ENCODE measurements at places on chromosomes 16 and 17.

DNA sequence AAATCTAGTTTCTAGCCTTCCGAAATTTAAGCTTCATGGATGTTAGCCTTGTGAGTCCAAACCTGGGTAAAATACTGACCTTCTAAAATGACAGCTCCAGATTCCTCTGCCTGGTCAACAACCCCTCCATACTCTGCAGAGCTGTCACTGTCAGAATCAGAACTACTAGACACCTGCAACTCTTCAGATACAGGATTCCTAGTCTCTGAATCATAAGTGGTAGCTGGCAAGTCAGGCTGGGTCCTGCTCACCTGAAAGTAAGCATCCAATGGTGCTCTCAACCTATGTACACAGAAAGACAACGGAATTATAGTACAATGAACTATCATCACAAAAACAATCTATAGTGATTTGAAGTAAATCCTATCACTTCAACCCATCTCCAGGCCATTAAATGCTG lies 14.8 kb downstream of the RFWD3 start:
- no peak for DNase-seq

DNA sequence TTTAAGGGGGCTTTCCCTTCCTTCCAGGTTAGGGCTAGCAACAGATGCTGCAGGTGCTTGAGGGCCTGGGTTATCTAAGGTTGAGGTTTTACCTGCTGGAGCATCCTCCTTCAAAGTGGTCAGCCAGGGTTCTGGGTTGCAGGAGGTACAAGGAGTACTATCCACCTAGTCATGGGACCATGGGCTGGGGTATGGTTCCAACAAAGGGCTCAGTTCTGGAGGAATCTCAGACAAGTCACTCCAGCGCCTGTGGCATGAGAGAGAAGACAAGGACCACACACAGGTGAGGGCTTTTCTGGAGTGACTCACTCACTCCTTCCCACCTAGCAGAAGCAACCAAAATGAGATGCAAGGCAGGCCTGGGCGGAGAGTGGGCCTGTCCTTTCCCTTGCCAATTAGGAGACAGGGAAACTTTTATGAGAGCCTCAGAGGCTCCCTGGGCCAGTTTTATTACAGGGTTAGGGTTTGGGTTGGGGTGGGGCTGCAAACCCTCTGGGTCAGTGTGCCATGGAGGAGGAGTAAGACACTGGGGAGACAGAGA lies 2.2 kb downstream of the MYO19 start:
- DNase-seq = no peak

- DNase-seq = peak; percentile 93
Measured at GRCh38 chr17:8855477-8856204, 11.8 kb downstream of the PIK3R6 start.

DNA sequence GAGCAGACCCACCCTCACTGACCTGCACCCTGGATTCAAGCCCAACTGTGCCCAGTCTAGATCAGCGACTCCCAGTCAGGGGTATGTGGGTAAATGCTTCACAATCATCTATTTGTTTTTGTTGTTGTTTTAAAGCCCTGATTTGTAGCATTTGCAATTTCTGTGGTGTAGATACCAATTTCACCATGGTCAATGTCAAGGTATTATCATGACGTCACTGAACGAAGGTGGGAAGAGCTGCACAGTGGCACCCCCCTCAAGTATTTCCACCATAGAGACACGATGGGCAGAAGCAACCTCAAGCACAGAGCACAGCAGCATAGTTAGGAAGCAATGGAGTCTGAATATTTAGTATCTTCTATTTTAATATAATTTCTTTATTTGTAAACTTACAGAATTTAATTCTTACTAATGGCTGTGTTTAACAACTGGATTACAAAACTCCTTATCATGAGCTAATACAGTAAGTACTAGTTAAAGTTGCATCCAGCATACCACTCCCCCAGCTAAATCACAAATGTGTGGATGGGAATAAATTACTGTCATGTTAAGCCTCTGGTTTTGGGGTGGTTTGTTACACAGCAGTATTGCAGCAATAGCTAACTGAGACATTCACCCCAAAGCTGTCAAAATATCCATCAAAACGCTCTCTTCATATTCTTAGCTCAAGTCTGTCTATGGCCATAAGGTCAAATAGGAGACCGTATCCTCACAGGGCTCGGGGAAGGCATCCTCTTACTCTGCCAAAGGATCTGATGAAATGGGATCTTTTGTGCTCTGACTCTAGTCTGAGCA lies 25.5 kb downstream of the ORC6 start:
- no peak for DNase-seq

GRCh38 chr16:692356-693108 lies 2.3 kb upstream of the WDR24 start:
- no peak for DNase-seq

DNA sequence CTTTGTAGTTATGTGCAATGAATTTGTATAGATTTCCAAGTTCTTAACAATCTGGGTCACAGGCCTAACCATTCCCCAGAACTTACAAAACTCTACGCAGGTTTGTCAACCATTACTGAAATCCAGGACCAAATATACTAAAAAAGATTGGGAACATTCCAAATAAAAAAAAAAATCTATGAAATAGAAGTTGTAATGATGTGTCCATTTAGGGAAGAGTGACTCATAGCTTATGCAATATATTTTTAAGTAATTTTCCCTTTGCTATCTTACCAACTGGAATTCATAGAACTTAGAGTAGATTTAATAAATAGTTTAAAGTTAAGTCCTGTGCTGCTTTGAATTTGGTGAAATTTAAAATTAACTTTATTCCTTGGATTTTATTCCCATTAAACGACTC lies 393.2 kb downstream of the PMP22 start:
- no peak for DNase-seq

DNA sequence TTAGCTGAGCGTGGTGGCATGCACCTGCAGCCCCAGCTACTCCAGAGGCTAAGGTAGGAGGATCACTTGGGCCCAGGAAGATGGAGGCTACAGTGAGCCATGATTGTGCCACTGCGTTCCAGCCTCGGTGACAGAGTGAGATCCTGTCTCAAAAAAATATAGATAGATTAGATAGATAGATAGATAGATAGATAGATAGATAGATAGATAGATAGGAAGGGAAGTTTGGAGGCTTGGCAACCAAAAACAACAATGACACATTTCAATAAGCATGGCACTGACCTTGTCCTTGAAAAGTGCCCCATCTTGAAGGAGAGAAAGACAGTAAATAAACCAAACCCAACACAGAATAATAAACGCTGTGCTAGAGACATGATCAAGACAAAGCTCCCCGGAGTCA lies 57.6 kb upstream of the FA2H start:
- no peak for DNase-seq

DNA sequence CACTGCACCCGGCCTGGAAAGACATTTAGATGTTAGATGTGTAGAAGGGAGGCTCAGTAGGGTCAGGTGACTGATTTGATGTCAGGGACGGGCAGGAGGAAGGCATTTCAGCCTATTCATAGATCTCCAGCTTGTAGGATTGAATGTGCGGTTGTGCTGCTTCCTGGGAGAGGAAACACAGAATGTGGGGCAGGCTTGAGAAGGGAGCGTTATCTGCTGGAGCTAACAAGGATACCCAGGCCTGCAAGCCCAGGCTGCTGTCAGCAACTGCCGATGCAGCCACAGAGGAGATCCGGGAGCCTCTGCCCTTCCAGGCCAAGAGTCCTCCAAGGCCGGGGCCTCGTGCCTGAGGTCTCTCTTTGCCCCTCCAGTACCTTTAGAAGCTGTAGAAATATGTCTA lies 205.6 kb downstream of the SPECC1 start:
- DNase-seq = no peak

GRCh38 chr16:12675852-12676251 lies 127.8 kb downstream of the CPPED1 start:
- no peak for DNase-seq

GRCh38 chr17:82424001-82424862 lies 5.8 kb upstream of the OGFOD3 start:
- DNase-seq = no peak

DNA sequence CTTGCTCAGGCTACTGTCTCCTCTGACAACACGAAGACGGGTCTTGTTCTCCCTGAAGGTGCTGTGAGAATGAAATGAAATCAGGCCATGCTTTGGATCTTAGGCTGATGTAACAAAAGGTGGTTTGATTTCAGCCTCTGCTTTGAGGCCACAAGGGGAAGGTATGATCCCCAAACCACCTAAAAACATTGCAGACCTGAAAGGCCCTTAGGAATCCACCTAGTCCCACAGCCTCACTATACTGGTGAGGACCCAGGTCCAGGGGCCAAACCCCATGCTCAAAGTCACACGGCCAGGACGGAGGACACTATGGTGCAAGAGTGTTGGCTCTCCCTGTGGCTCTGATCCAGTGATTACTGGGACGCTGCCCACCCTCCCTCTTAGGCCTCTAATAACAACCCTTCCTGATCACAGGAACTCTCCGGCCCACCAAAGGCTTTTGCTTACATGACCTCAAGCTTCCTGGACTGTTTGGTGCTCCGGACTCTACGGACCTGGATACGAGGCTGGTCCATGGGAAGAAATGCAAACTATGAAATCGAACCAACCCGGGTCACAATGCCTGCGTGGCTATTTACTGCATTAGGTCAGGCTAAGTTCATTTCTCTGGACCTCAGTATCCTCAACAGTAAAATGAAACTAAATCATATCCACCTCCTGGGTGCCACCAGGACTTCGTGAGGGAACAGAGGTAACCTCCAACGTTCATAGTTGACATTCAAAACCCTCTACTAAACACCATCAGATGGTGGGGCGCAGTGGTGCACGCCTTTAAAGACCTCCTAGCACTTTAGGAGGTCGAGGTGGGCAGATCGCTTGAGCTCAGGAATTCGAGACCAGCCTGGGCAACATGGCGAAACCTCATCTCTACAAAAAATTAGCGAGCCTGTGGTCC lies 1.5 kb downstream of the TRIM25 start:
- DNase-seq = no peak

DNA sequence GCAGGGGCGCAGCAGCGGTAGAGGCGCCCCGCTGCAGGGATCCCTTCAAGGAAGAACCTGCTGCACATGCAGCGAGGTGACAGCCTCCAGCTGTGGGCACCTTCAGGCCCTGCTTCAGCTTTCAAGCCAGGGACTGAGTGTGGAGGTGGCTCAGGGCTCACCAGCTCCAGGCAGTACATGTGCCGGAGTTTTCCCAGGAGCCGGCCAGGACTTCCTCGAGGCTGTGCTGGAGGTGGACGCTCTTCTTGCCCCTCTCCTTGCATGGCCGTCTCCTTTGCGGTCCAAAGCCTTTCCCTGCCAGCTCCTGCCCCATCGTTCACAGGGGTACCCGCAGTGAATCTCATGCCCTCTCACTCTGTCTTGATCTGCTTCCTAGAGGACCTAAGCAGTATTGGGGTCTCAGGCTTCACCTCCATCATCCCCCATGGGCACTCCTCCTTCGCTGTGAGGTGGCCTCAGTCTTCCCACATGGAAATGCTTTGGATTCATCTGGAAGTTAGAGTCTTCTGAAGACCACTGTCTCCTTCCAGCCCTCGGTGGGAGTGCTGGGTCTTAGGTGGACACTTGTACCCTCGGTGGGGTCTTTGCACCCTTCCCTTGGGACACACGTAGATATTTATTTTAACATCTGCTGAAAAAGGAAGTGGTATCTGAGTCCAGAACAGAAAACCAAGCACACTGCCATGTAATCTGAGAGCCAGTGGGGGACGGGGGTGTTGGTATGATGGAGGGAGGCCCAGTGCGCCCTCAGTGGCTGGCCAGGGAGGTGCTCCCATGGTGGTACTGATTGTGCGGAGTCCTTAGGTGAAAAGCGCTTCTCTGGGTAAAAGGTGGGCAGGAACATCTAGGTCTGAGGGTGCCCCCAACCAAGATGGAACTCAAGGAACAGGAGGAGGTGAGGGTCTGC lies 7.0 kb downstream of the XYLT2 start:
- DNase-seq = no peak

DNA sequence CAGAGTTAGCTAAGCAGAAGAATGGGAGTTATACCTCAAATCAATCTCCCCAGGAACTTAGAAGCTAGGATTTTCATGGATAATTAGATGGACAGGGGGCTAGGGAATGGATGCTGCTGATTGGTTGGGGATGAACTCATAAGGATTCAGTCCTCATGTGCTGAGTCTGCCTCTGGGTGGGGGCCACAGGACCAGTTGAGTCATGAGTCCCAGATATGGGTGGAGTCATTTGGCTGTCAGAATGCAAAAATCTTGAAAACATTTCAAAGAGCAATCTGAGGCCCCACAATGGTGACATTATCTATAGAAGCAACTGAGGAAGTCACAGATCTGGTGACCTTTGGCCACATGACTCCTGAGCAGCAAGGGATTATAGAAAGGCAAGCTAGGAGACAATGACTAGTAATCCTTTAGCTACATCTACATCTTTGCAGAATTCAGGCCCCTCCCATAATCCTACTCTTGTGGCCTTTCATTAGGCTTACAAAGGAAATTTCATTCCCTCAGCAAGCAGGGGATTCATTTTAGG lies 82.6 kb upstream of the CCL2 start:
- DNase-seq = no peak

GRCh38 chr17:2366747-2367494 lies 29.6 kb downstream of the SGSM2 start:
- DNase-seq = no peak

Data from GM12864 (cell line).